ENCODE measurements at places on chromosomes 5 and 9. TPM values are rescaled to one million over a fixed set of nuclear protein-coding genes. Genes with fewer than 3 reads are reported as not detected.

- DNase-seq: no peak
Measured at GRCh38 chr5:168991311-168991710, 309.6 kb downstream of the SLIT3 start.

- no peak for DNase-seq
Measured at GRCh38 chr5:53542926-53543325, 17.5 kb upstream of the NDUFS4 start.

DNA sequence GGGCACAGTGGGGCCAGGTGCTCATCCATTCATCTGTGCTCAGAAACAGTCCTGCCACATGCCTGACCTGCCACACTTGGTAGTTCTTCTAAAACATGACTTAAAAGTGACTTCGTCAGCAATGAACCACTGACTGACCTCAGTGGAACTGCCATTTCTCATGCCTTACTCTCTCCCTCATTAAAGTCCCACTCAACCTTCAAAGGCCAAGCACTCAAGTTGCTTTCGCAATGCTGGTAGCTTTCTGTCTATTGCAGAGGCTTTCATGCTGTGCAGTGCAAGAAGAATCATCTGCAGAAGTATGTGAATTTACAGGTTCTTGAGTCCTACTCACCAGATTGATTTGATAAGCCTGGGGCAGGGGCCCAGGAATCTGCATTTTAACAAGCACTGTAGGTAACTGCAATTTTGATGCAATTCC is 23.9 kb downstream of the B4GALT1 start:
- no peak for DNase-seq

GRCh38 chr5:92941806-92942205 is 639.2 kb downstream of the NR2F1-AS1 start:
- no peak for DNase-seq

ACTBL2 gene
- not detected for polyA plus RNA-seq

DMRTA1 gene
- 2.0 TPM for polyA plus RNA-seq
